ENCODE measurements at places on chromosomes 3 and 15.
A peak's percentile ranks its signal among the peaks of the same experiment; 100 is the strongest.

GRCh38 chr3:73021301-73021835, 24.8 kb downstream of the PPP4R2 start:
- DNase-seq: no peak

DNA sequence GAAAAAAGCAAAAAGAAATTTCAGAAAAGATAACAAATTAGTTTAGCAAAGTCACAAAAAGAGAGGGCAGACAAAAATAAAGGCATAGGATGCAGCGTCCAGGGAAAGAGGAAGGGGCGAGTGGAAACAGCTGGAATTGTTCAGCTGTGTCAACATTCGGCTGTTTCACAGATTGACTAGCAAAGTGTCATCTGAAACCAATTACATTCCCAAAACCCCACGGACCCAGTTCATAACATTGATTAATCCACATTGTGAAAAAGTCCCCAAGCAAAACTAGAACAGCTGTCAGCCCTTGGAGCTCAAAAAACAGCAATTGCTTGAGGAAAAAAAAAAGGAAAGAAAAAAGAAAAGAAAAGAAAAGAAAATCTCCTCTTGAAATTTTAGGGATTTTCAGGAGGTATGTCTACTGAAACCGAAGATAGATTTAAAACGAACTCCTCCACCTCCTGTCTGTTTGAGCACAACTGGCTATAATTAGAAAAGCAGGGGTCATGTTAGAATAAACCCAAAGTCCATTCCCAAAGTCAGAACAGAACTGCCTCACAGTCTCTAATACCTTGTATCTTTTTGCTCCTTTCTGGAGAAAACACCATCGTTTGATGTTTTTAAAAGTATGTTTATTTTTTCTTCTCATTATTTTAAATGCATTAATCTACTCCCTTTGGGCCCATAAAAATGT, 159.6 kb downstream of the RORA start:
- no peak for DNase-seq

DNA sequence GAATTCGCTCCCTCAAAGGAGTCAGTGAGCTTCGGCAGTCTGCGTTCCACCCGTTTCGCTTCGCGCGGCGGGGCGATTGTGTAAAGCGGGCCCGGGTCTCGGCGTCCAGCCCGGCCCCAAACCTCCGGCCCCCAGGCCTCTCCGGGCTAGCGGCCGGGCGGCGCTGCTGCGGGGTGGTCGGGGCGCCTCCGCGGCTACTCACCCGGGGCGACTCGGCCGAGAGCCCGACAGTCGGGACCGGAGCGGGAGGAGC, 412 bp downstream of the CHDH start:
- DNase-seq: no peak

- DNase-seq: no peak
These were observed 20.7 kb upstream of the WNT5A start for GRCh38 chr3:55507808-55508207.

- DNase-seq: no peak
These were observed 115.7 kb downstream of the MBNL1 start for GRCh38 chr3:152384412-152384811.

DNA sequence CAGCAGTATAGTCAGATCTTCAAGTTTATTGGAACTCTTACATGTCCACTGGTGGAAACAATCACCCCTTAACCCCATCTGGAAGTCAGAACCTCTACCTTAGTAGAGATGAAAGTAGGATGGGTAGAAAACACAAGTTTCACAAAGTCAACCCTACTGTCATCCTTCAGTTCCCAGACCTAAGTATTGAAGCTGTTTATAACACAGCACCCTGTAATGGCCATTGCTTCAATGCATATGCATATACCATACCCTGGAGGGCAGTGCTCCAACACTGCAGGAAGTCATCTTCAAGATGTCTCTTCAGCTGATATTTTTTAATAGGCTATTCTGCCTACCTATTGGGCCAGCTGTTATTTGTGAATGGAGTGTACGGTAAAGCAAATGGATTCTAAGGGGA, 241.3 kb downstream of the UBE2E2 start:
- no peak for DNase-seq

DNA sequence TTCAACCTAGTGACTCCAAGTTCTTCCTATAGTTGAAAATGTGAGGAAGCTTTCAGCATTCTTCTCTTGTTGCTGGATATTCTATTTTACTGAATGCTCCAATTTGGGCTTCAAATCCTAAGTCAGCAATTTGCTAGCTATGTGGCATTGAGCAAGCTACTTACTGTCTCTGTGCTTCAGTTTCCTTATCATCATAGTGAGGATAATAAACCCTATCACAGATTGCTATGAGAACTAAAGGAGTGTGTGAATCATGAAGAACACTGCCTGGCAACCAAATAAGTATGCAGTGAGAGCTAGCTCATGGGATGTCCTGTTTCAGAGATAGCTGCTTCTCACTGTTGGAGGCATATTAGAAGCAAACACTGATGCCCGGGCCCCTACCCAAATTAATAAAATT, 163.8 kb upstream of the CDIN1 start:
- DNase-seq: no peak

- no peak for DNase-seq
These were observed 643 bp downstream of the CDAN1 start for GRCh38 chr15:42736178-42736792.

- no peak for DNase-seq
These were observed 2.6 kb upstream of the DAPK2 start for GRCh38 chr15:64048781-64049460.

DNA sequence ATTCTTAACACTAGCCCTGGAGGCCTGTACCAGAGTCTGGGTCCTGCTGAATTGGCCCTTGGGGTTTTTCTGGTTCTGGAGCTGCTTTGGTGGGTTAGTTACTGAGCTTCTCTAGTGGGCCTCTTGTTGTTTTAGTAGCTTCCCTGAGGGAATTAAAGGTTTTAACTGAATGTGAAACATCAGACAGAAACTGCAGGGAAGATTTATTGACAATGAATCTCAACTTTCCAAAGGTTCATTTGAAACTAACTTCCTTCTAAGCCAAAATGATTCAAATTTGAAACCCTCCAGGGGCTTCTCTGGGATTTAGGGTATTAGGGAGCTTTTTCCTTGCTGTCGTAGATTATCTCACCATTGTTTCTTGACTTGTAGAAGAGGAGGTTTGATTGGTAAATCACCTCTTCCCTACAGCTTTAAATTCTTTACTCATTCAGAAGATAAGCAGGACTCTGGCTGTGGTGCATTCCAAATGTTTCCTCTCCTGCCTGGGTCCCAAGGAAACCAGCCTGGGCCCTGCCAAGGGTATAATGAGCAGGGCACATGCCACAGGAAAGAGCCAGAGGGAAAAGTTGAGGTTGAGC, 71.0 kb downstream of the TP63 start:
- DNase-seq: no peak

DNA sequence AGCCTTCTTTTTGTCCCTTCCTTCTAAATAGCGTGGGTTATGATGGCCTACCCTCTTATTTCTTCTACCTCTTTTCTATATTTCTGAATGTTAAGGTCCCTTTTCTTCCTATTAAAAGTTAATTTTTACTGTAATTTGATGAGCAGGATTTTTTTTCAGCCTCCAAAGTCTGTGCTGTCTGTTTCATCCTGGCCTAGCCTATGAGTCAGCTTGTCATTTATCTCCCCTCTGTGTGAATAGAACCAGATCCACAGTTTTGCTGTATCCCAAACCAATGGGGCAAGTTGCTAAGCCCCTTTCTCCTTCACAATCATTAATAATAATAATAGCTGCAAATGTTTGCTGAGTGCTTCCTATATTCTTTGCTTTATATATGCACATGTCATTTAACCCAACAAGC, 18.1 kb upstream of the C3orf38 start:
- DNase-seq: no peak

GRCh38 chr3:193559100-193559499, 4.4 kb upstream of the ATP13A4 start:
- no peak for DNase-seq

GRCh38 chr3:151345859-151346258, 16.5 kb upstream of the P2RY13 start:
- peak; percentile 38 for DNase-seq

GRCh38 chr3:194929578-194929960, 243.9 kb downstream of the FAM43A start:
- no peak for DNase-seq

DNA sequence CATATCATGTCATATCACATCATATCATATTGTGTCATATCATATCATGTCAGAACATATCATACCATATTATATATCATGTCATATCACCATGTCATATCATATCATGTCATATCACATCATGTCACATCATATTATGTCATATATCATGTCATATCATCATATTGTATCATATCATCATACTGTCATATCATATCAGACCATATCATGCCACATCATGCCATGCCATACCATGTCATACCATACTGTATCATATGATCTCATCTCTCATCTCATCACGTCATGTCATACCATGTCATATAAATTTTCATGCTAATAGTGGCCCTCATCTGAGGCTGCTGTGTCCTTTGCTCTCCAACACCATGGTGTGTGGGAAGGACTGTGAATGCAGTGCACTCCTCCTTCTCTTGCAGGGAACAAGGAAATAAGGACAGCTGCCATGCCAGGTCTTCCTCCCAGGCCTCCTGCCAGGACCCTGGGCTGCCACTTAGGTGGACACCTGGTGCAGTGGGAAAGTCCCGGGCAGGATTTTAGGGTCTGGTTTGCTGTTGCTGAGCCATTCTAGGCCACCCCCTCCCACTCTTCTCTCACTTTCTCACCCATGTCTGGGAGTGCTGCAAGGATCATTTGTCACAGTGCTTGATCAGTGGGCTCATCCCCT, 72.4 kb upstream of the TRPM1 start:
- no peak for DNase-seq

GRCh38 chr3:24096695-24097290, 151.7 kb downstream of the NR1D2 start:
- DNase-seq: no peak

- no peak for DNase-seq
These were observed 11.8 kb downstream of the INSYN1 start for GRCh38 chr15:73741321-73741836.

DNA sequence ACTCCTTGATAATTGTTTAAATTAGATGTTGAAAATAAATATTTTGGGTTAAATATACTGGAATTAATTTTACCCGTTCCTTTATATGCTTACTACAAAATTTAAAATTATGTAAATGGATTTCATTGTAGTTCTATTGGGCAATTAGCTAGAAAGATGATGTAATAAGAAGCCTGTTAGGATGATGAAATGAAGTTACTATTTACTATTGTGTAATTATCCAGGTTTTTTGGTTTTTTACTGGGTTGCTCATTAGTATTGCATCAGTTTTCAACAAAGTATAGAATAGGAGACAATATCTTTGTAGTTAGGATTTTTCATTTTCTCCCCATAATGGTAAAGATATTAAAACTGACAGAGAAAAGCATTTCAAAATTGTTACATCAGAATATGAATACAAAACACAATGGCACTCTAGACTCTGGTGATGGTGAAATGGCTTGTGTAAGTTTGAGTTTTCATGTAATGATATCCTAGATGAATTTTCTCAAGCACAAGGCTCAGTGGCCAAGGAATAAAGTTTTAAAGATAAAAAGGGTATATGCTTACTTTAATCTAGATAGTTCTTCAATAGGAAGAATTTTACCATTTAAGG, 222.0 kb downstream of the P3H2 start:
- DNase-seq: no peak

- no peak for DNase-seq
These were observed 26.7 kb downstream of the PIK3CA start for GRCh38 chr3:179174898-179175297.

DNA sequence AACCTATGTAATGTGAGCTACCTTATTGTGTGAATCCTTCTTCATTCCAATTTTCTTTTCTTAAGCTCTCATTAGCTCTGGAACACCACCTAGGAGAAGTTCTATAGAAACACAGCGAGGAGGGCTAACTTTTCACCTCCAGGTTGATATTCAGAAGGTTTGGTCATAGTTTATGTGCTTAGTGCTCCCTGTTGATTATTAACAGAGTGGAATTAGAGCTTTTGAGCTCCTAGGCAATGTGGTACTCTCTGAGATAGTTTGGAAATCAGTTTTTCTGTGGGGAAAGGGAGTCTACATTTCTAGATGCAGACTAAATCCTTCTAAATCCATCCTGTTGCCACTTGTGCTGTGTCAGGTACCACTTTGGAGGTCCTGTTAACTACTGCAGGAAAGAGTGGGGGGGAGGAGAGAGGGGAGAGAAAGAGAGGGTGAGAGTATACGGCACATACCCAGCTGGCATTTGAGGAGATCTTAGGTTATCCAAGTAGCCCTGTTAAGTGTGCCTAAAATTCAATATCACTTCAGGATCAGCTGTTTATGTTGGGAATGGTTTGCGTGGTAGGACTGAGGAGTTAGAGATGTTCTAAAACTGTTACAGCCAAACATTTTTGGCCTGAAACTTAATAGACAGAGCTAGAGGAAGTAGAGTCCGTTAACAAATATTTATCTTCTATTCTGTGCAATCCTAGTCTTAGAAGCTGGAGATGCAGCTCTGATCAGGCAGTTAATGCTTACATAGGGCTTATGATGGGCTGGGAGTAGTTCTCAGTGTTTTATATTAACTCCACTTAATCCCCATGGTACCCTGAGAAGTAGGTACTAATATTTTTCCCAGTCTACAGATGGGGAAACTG, 117.5 kb upstream of the PROK2 start:
- DNase-seq: no peak

- no peak for DNase-seq
These were observed 50.3 kb upstream of the TCF12 start for GRCh38 chr15:56868170-56868569.

- no peak for DNase-seq
These were observed 189.1 kb upstream of the ALCAM start for GRCh38 chr3:105177576-105177975.

GRCh38 chr3:64234571-64234970, 9.3 kb upstream of the PRICKLE2 start:
- DNase-seq: no peak

- DNase-seq: no peak
These were observed 22.7 kb downstream of the ZNF860 start for GRCh38 chr3:32004113-32004765.

- no peak for DNase-seq
These were observed 368.7 kb upstream of the TBL1XR1 start for GRCh38 chr3:177565981-177566380.

DNA sequence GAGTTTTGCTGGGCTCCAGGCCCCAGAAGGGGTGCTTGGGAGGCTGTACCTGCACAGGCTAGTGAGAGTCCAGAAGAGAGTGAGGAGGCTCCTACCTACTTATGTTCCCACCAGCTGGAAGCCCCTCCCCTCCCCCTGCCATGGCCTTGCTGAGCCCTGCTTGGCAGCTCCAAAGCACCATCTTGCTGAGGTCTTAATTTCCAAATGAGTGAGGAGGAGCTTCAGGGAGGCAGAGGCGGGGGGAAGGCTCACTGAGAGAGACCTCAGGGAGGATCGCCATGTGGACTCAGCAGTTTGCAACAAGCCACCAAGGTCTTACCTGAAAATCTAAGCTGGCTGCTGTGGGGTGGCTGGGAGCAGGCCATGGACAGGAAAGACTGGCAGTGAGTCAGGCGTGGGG, 8.7 kb upstream of the CACNA2D2 start:
- no peak for DNase-seq

All from AG04450 (cell line).